ENCODE measurements at places on chromosomes 3 and 15.

DNA sequence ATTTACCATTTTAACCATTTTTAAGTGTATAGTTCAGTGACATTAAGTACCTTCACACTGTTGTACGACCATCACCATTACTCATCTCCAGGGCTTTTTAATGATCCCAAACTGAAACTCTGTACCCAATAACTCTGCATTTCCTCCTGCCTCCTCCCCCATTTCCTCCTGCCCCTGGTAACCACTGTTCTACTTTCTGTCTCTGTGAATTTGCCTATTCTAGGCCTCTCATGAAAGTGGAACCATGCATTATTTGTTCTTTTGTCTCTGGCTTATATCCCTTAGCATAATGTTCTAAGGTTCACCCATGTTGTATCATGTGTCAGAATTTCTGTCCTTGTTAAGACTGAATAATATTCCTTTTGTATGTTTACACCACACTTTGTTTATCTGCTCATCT lies 154.2 kb downstream of the MECOM start:
- DNase-seq: no peak

GRCh38 chr15:70504988-70505387 lies 258.4 kb downstream of the UACA start:
- DNase-seq: no peak

GRCh38 chr15:58981808-58982475 lies 5.5 kb upstream of the RNF111 start:
- no peak for DNase-seq

- DNase-seq: no peak
These were observed 511.7 kb downstream of the NTRK3 start for GRCh38 chr15:87744815-87745214.

GRCh38 chr3:46851364-46852333 lies 11.6 kb downstream of the MYL3 start:
- no peak for DNase-seq

Measured in NCI-H524 (cell line).